Neural crest cell (in vitro differentiated cells): ENCODE measurements at places on chromosomes 11 and 22.

- DNase-seq = peak; percentile 78
Measured at GRCh38 chr11:44936525-44936924, 14.2 kb downstream of the TP53I11 start.

- DNase-seq = no peak
Measured at GRCh38 chr22:42243802-42244060, 26.7 kb downstream of the TCF20 start.

- no peak for DNase-seq
Measured at GRCh38 chr11:68890490-68891231, 13.0 kb downstream of the MRPL21 start.

- no peak for DNase-seq
Measured at GRCh38 chr22:20953342-20953608, 13.8 kb upstream of the AIFM3 start.

- no peak for DNase-seq
Measured at GRCh38 chr22:45073064-45073463, 63.3 kb upstream of the PHF21B start.

- DNase-seq = no peak
Measured at GRCh38 chr11:60830478-60831142, 11.3 kb upstream of the CCDC86 start.

- no peak for DNase-seq
Measured at GRCh38 chr11:11884774-11885481, 43.2 kb downstream of the USP47 start.

GRCh38 chr22:50257041-50257440 is 4.4 kb downstream of the MAPK12 start:
- no peak for DNase-seq

GRCh38 chr11:126817096-126817495 is 183.5 kb downstream of the KIRREL3 start:
- no peak for DNase-seq

DNA sequence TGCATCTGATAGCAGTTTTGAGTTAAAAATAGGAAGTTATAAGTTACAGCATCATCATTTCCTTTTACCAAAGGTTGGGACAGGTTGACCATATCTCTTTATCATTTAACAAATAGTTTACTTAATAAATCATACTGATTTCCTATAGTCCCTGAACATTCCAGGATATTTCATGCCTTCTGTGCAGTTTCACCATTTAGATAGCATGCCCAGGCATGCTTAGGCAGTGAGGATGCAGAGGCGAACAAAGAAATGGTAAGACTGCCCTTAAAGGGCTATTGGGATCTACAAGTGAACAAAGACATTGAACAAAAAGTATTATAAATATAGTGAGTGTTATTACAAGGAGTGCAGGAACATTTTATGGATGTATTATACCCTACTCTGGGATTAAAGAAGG is 96.4 kb downstream of the PRMT3 start:
- no peak for DNase-seq

GRCh38 chr11:119441898-119442243 is 18.9 kb upstream of the THY1 start:
- DNase-seq = no peak

GRCh38 chr11:112967082-112967481 is 5.9 kb downstream of the NCAM1 start:
- DNase-seq = no peak
